ENCODE measurements at places on chromosomes 1 and 21.

- no peak for DNase-seq
These were observed 8.1 kb upstream of the RNF187 start for GRCh38 chr1:228478912-228479711.

- no peak for DNase-seq
These were observed 3.1 kb upstream of the CDKN2C start for GRCh38 chr1:50966991-50967390.

- no peak for DNase-seq
These were observed 184.7 kb downstream of the ETS2 start for GRCh38 chr21:38990424-38990794.

- no peak for DNase-seq
These were observed 9.1 kb downstream of the RHBDL2 start for GRCh38 chr1:38932571-38932970.

Data from activated naive CD8-positive, alpha-beta T cell treated with anti-CD3 and anti-CD28 coated beads, Interleukin-2, amount 50 U/mL, for 24 hours (primary cell).